Fibroblast of skin of abdomen (primary cell): ENCODE measurements at places on chromosomes 2 and 18.

DNA sequence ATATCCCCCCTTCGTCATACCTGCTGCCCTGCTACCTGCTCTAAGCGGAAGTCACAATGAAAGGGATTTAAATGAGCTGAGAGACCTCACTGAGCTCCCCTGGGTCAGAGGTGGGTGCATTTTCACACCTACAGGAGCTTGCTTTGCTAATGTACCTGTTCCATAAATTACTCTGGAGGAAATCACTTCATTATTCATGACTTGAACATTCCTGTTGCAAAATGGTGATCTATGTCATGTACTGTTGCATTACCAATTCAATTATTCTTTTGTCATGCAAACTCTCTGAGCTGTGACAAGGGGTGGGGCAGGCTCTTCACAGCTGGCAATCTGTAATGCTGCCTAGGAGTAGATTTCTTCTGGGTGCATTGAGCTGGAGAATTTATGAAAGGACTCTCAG lies 761.3 kb downstream of the TSN start:
- no peak for DNase-seq

- DNase-seq, result no peak
Measured at GRCh38 chr2:37631292-37631691, 40.1 kb downstream of the CDC42EP3 start.

- DNase-seq, result peak; percentile 90
Measured at GRCh38 chr2:64838817-64839216, 150.4 kb upstream of the SLC1A4 start.

DNA sequence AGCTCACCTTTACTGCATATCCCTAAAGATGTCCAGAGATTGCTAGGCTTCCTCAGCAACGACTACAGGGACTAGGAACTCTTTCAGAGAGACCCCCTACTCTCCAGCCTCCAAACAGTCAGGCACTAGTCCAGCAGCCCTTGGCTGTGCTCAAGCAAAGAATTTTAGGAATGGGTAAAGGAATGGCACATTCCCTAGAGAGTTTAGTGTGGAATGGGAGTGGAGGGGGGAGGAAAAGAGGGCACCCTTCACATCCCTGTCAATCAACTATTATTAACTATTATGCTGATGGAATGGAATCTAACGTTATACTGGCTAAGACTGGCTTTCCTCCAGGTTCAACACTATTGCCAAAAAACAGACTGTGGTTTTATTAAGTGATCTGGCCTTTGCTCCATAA lies 64.8 kb downstream of the IKZF2 start:
- DNase-seq, result peak; percentile 67

DNA sequence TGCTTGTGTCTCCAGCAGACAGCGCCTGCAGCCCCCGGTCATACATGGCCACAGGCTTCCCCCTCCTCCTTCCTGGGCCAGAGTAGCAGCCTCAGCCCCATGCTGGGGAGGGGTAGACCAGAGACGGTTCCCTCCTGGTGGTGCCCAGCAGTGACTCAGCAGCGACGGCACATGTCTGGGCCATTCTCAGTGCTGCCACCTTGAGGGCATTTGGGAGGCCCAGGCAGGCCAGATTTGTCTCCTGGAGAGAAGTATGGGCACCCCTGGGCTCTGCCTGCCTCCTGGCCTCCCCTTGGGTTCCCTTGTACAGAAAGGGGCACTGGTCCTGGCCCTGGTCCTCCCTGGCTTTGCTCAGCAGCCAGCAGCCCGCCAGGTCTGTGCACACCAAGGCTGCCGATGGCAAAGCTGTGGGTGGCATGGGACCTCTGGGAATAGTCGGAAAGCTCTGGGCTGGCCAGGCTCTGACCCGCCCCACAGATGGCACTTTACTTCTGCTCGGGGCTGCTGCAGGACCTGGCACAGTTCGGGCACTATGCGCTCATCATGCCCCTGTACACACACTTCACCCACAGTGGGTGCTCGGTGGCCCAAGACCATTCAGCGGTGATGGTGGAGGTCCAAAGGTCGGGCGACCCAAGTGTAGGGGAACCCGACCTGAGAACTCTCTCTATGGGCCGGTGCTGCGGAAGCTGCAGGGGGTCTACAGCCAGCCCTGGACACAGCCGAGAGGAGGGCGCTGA lies 11.4 kb upstream of the ALPI start:
- peak; percentile 27 for DNase-seq

DNA sequence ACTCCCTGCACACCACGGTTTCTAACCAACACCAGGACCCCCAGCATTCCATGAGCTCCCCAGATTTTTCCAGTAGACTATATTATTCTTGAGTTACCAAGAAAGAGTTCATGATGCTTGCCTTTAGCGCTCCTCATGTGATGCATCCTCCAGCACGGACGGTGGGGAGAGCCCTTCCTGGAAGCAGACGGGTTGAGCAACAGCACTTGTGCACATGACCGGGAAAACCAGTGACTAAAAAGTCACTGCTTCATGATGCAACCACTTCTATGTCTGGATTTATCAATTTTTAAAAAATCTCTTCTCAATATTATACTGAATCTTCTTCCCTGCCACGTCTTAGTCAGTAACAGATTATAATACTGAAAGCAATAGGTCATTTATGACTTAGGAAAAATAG lies 20.4 kb upstream of the DOK6 start:
- no peak for DNase-seq

DNA sequence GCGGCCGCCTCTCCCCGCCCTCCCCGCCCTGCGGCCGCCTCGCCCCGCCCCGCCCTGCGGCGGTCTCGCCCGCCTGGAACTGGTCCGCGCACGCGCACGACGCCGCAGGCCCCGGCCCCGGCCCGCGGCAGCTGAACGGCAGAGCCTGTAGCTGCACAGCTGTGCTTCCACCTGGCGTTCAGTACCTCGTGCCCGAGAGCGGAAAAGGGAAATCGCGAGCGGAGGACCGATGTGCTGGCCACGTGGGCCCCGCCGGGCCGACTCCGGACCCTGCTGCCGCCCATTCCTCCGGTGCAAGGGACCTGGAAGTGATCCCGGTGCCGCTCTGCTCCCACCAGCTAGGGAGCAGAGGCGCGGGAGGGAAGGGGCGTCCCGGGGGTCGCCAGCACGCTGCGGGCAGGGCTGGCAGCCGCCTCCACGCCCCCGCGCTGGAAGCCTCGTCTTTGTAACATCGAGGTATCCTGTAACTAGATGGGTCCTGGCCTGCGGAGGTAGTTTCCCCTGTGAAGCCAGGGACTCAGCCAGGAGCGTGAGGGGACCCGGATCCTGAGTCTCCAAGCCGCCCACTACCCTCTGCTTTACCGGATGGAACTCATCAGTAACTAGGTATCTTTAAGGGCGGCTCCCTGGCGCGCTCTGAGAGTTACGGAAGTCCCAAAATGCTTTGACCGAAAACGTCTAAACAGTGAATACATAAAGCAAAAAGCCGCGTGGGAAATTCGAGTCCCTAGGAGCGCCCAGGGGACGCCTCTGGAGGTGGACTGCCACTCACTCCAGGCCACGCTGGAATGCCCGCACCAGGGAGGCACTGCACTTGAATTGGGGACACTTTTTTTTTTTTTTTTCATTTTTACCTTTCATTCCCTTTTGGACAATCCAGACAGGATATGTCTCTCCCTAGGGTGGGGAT lies 704 bp upstream of the ODC1 start:
- DNase-seq, result no peak

- peak; percentile 77 for DNase-seq
Measured at GRCh38 chr2:17299891-17300540, 218.2 kb downstream of the RAD51AP2 start.

DNA sequence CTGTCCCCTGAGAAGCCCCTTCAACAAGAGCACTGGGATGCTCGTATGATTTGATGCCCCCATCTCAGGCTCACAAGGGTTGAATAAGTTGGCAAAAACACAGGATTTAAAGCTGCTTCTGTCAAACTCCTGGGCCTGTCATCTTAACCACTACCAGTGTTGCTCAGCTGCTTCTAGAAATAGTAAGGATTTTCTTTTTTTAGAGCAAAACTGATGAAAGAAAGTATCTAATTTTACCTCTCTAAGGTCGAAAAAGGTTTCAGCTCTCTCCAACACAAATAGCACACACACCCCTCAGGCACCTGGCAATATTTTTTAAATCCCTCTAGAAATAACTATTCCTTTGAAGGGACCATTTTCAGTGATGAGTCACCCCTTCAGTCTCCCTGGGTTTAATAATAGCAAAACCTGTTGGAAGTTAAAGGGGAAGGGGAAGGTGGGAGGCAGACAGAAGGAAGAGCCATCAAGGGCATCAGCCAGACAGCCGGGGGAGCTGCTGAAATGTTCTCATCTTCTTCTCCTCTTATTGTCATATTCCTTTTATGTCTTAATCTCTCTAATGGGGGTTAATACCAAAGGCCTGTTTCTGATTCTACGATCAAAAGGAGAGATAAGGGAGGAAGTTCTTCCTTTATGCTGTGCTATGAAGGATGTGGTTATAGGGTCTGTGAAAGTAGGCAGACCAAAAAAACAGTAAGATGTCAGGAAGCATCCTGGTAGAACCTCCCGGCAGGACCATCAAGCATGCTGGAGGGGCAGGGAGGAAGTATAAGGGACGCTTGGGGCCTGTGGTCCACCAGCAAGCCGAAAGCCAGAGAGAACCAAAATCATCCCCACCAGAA lies 31.9 kb upstream of the SLC35G4 start:
- DNase-seq, result no peak

- DNase-seq, result peak; percentile 6
Measured at GRCh38 chr18:62138461-62139235, 48.2 kb downstream of the PIGN start.

DNA sequence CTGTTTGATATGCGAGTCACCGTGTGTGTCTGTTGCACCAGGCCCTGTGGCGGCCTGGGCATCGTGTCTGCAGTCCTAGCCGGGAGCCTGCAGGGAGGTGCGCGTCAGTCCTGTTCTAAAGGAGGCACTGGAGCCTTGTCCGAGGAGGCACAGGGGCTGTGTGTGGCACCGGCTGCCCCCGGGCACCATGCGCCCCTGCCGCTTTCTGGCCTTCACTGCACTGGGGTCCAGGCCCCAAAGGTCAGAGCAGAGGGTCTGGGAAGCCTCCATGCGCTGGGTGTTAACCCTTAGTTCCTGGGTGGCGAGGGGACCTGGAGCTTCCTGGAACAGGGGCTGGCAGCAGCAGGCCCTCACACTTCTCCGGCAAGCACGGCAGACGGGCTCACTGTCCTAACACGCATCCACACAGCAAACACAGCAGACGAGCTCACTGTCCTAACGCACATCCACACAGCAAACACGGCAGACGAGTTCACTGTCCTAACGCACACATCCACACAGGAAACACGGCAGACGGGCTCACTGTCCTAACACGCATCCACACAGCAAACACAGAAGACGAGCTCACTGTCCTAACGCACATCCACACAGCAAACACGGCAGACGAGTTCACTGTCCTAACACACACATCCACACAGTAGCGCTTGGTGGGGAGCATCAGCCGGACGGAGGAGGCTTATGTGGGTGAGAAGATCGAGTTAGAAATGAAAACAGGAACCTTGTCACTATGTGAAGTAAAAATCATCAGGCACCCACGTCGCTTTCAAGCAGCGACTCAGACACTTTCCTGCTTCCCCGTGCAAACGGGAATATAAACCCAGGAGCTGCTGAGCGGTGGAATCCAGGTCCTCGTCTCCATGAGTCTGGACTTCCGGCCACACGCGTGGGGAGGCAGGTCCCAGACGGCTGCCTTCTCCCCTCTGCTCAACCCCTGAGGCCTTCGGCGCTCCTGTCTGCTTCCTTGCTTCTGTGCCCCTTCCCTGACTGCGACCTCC lies 65.3 kb downstream of the TPO start:
- no peak for DNase-seq

DNA sequence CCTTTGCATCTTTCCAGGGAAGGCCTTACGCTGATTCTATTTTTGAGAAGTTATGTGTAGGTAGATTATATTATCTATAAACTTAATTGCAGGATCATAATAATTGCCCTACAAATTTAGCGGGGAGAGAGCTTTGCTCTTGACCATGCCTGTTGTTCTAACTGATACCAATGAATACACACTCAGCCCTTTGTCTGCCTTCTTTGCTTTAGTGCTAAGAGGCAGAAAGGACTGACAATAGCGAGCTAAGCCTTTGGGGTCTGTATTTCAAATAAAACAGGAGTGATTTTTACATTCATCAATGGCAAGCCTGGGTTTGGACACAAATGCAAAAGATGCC lies 115.3 kb upstream of the STON1 start:
- no peak for DNase-seq

- DNase-seq, result no peak
Measured at GRCh38 chr18:14943486-14943885, 195.5 kb downstream of the ANKRD30B start.

- no peak for DNase-seq
Measured at GRCh38 chr18:70380915-70381896, 92.4 kb downstream of the SOCS6 start.

DNA sequence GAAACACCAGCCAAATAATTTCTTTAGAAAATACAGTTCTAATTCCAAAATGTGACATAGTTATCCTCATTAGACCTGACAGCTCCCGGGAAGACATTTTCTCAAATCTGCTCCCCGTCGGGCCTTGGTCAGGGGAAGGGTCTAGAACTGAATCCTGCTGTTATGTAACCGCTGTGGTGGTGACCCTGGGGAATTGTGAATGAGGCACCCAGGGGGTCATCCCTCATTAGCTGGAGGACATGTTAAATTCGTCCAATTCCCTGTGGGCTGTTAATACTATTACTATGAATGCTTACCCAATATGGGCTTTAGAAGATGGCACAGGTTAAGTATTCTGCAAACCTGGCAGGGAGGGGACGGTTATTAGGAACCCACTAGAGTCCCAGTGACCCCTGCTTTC lies 11.8 kb downstream of the CPLX4 start:
- no peak for DNase-seq

DNA sequence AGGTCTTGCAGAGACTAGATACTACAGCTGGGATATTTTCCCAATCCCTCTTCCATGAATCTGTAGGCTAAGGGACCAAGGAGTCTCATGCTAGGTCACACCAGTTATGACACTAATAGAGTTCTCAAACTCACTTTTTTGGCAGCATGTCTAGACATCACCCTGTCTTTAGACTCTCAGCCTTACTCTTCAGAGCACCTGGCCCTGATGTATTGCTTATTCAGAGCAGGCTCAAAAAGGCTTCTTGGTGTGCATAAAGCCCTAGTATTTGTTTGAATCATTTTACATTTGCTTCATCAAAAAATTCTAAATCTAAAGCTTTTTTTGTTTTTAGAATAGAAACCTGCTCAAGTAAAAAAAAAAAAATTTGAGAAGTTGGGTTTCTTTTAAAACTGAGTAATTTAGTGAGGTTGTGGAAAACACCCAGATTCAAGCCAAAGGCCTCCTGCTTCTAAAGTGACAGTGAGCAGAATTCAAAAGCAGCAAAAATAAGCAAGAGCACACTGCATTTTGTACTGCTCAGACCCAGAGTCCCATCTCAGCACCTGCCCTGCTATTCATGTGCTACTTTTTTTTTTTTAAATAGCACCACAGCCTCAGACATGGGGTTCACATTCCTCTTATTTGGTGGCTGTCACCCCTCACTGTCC lies 18.0 kb upstream of the DNAH6 start:
- DNase-seq, result no peak

GRCh38 chr2:166433457-166433856 lies 57.7 kb upstream of the SCN9A start:
- DNase-seq, result no peak
